H7 (cell line): ENCODE measurements at places on chromosomes 1 and 21. TPM values are rescaled to one million over a fixed set of nuclear protein-coding genes. Genes with fewer than 3 reads are reported as not detected.

- no peak for DNase-seq
Measured at GRCh38 chr1:158916085-158916484, 15.3 kb upstream of the PYHIN1 start.

DNA sequence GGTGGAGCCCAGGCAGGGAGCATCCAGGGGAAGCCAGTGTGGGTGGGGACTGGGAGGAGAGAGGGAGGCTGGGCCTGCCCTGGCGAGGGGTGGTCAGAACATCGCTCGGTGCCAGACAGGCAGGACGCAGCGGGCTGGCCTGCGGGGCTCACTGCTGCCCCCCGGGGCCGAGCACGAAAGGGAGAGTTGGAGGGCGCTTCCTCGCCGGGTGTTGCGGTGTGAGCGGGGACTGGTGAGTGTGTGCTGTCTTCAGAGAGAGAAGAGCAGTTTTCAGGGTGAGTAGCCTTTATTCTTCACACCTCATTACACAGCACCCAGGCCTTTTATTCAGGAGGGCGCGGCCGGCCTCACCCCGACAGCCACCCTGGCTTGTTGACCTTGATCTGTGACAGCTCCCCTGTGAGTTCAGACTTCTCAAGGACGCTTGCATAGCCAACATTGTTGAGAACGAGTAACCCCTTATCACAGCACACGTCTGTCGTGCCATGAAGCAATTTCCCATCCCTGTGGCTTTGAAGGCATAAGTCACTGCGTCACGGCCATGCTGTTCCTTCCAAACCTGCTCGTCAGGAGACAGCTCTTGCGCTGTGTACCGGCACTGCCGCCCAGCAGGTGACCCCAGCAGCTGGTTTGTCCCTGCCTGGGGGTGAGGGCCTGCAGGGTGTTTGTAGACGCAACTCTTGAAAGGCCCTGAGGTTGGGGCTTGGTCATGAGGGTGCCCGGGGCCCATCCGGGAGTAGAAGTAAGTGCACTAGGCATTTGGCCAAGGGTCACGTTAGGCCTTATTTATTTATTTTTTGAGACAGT is 54.6 kb downstream of the PRKCZ start:
- DNase-seq: peak; percentile 93

DNA sequence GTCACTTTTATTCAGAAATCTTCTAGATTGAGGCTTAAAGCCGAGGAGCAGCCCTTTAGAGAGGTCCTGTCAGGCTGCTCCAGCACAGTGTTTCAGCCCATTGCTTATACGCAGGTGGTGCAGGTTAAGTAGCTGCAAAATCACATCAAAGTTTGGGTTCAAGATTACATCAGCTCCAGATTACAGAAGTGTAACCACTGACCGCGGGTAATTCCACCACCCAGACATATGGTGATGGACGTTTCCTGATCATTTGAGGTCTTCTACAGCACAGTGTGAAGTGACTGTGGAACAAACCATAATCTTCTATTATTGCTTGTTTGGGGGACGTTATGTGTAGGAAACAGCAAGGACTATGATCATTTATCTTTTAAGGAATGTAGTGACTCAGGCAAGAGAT is 11.8 kb downstream of the C1orf115 start:
- DNase-seq: no peak

DNA sequence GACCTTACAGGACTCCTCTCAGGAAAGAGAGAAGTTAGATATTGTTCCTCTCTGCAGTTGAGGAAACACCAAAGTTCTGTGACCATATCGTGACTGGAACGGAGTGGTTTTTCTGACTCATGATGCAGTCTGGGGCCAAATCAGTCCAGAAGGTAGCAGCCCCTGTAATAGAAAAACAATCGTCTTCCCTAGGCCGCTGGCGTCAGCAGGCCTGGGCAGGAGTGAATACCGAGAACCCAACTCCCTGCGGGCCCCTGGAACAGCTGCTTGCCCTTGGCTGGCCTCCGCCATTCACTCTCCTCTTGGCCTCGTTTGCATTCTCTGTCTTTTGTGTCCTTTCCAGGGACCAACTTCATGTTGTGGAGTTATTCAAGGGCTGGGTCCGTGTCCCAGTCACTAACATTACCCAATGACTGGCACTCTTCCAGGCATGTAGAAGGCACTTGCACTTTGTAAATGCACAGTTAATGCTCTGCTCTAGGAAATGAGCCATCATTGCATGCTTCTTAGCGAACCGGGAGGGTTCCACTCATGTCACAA is 10.9 kb upstream of the CD101 start:
- no peak for DNase-seq

GRCh38 chr1:84853741-84854721 is 39.0 kb downstream of the LPAR3 start:
- no peak for DNase-seq

DNA sequence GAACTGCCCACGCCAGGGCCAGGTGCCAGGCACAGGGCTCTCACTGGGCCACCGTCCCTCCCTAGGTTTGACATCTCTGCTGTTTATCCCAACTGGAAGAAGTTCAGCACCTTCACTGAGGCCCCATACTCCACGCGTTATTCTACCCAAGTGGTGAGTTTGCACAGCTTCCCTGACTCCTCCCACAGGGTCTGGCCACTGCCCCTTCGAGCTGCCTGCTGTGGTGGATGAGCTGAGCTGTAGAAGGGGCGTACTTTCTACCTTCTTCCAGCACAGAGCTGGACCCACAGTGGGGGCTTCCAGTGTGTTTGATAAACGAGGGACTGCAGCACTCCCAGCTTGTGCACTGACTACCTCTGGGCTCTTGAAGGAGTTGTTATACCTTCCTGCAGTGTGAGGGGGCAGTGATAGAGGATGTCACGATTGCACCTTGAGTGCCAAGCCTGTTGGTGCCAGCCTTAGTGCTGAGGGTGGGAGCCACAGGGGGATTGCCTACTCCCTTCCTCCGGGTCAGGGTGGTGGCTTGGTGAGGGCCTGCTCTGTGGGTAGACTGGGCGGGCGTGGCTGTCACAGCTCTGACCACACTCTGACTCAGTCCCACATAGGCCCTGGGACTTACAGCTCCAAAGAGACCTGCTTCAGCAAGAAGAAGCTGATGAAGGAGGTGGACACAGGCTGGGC is 5.9 kb upstream of the TTC22 start:
- no peak for DNase-seq

DNA sequence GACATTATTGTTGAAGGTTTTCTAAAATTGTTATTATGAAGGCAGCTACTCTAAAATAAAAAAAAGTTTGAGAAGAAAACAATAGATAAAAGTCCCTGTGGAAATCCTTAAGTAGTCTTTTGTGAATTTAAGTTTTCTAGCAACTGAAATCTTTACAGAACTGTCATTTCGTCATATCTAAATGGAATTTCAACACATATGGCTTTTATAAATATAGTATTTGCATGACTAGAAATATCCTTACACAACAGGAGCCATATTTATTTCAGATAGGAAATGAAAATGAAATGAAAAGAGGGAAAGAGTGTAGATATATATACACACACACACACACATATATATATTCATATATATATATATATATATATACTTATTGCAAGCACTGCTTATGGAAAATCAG is 204.7 kb upstream of the RGS18 start:
- no peak for DNase-seq

OR2L5 gene
- total RNA-seq: not detected in 2 replicates

SFN gene
- 7.5 and 11.3 TPM in 2 replicates for total RNA-seq

DNA sequence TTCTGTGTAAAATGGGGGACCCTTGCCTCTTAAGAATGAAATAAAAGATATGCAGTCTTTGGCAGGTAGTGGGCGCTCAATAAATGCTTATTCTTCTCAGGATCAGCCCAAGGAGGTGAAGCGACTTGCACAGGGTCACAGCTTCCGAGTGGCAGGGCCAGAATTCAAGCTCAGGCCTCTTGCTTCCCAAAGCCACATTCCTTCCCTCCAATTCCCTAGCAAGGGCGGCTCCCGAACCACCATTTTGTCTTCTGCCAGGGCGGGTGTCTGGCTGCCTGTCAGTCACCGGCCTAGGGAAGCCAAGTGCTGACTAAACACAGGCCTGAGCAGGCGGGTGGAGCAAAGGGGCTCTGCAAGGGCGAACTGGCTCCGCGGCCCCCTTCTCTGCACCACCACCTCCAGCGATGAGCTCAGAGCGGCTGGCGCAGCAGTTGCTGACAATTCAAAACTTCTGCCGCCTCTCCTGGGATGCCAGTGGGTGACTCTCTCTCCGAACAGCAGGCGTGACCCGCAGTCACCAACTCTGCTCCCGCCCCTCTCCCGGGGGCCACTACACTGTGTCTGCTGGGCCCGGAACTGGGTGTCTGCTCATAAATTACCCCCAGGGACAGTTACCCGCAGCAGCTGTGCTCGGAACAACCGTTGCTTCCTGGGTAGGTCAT is 10.8 kb downstream of the GPR3 start:
- DNase-seq: peak; percentile 75
